H4 (cell line): ENCODE measurements at places on chromosomes 2 and 18.

GRCh38 chr2:146931109-146931508 is 913.7 kb upstream of the ACVR2A start:
- DNase-seq: no peak

- no peak for DNase-seq
Observed at GRCh38 chr2:143148011-143148410, 18.8 kb downstream of the ARHGAP15 start.

GRCh38 chr2:189233527-189233926 is 54.0 kb upstream of the COL5A2 start:
- no peak for DNase-seq

DNA sequence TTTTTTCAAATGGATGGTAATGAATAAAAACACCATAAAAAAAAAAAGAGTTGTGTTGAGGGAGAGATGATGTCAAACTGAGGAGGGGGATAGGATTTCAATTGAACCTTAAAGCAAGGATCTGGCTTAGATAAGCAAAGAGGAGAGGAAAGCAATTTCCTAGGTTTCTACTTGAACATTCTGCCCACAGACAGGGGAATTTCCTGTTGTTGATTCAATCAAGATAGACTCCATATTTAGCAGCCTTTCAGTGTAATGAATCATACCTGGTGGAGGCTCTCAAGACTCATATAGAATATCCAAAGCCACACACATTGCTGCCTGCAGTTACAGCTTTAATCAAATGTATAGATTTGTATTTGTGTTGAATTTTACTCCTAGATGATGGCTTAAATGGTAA is 294.4 kb upstream of the PIK3C3 start:
- no peak for DNase-seq

DNA sequence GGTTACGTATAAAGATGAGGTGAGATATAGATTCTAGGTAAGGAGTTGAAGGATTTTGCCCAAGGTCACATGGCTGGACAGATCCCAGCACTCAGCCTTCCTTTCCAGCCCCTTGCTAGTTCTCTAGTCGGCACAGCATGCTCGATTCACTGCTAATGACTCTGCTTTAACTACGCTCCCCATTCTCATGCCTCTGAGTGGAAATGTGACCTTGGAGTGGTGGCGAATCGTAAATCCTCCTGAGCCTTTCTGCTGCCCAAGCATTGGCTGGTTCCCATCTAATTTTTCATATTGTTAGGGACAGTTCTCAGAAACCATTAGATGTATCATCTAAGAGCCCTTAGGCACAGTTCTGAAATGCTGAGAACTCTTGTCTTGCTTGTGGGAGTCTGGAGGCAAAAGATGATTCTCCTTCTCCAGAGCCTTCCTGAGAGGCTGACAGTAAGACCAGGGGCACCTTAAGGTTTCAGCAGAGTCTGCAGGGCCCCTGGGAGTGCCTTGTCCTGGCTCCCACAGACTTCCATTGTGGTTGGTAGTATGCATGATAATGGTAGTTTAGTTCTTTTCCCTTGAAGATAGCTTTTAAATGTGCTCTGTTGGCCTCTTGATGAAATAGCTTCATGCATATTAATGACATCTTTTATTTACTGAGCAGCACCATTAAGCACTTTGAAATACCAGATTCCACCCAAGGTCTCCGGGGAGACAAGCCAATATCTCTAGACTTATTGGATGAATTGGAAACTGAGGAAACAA is 377.8 kb upstream of the SLC14A2 start:
- no peak for DNase-seq
